Activated naive CD4-positive, alpha-beta T cell (primary cell): ENCODE measurements at places on chromosomes 4 and X.

DNA sequence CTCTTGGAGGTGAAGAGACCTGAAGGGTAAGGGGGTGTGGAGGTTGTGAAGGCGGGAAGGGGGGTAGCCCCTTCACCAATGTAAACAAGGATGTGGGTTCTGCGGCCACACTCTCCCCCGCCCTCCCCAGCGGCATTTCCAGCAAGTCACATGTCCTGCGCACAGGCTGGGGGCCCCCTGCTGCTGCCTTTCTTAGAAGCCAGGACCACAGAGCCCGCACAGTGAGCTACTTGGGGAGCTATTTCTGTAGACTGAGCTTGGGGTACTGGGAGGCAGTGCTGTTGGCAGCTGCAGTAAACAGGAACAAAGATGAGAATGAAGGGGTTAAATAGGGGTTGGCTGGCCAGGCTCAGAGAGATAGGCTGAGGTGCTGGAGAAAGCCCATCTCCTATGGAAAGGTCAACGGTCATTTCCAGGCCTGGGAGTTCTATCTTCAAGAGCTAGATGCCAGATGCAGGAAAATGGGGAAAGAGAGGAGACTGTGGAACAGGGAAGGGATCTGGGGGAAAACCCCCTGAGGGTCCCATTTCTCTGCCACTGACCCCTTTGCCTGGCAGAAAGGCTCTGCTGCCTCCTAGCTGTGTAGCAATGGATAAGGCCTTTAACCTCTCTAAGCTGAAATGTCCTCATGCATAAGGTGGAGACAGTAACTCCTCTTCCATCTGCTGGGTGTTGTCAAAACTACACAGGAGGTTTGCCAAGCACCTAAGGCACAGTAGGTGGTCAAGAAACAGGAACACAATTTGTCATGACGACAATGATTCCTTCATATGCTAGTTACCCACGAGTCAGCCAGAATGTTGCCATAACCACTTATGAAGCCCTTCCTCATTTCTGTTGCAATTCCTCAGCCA is 18.5 kb upstream of the PIM2 start:
- DNase-seq: peak; percentile 41

DNA sequence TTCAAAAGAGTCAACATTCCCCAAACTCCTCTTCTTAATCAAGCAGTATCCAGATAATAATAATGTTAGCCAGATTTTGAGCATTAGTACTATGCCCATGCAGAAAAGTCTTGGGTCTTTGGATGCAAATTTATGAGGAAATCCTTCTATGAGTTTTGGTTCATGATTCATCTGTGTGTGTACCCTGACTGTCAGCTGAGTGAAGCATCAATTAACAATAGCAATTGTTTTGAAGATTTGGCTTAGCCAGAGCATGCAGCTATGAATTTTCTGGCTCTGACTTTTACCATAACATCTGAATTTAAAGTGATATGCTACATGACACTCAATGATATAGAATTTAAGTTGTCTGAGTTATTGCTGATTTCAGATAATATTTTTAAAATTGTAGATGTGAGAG is 145.8 kb downstream of the KLHL4 start:
- no peak for DNase-seq

DNA sequence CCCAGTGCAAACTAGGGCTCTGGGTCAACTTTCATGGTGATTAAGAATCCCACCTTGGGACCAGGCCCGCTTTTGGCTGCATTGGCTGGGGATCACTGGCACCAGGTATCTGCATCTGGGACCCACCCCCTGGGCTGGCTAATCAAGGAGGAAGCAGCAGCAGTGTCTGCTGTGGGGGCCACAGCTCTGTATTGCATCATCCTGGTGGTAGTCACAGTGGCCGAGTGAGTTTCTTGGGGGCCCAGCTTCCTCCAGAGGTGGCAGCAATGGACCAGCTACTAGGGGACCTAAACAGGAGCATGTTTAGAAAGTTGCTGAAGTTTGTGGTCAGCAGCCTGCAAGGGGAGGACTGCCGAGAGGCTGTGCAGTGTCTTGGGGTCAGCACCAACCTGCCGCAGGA is 15.7 kb downstream of the LNX1 start:
- DNase-seq: no peak

DNA sequence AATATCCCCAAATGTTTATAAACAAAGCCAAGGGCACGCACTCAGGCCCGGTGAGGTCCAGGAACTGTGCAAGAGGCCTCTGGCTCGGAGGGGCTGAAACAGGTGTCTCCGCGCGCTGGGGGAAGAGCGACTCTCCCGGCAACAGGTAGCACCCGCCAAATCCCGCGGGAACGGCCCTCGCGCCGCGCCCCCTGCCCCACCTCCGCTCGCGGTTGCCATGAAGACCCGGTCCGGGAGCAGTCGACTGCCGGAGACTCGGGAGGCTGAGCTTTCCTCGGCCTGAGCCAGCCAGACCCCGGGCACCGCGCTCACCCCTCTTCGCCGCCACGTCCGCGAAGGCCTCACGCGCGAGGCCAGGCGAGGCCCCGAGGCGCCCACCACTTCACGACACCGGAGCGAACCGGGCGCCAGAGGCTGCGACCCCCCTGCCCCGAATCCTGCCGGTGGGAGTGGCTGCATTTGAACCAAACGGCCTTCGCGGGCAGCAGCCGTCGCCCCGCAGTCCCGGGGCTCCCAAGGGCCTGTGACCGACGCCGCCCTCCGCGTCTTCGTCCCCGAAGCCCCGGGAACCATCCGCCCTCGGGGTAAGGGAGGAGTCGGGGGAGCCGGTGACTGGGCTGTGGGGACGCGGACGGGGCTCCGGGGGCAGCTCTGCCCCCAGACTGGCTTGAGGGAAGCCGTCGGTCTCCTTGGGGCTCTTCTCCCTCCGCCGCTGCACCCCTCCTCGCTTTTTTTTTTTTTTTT is at the start of gene NSUN7:
TSS of gene NSUN7 (plus strand) at position 239 of the 744 bp plus-strand sequence. CDS start 739 bp downstream, outside the sequence.
- DNase-seq: no peak

GRCh38 chr4:87103691-87104187 is 116.7 kb downstream of the KLHL8 start:
- DNase-seq: no peak

GRCh38 chr4:128275346-128275745 is 12.3 kb downstream of the PGRMC2 start:
- no peak for DNase-seq

GRCh38 chr4:124902001-124902515 is 189.5 kb upstream of the ANKRD50 start:
- DNase-seq: no peak

GRCh38 chrX:30147996-30148643 is 67.2 kb upstream of the MAGEB2 start:
- DNase-seq: no peak

DNA sequence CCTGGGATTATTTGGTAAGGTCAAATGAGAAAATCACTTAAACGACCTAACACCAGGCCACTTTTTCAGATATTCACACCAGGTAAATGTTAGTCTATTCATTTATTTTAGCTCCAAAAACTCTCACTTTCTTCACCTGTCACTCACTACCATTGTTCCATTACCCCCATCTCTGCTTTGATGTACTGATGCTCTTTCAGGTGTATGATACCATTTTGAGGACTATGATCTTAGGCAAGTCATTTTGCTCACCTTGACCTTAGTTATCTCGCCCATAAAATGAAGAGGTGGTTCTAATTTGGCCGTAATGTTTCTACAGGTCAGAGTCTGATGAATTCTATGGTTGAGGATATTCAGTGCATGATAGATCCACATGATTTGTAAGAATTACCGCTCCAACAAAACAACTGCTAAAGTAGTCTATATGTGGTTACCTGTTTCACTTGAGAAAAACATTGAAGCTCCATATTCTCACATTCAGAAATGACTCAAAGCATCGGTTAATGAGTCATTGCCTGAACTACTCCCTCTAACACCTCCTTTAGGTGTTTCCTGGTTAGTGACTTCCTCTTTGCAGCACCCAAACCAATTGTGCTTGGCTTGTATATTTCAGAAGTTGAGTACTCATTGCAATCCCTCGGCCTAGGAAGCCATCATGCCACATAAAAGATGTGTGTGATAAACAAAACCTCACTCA is 4.5 kb downstream of the DTHD1 start:
- DNase-seq: no peak

DNA sequence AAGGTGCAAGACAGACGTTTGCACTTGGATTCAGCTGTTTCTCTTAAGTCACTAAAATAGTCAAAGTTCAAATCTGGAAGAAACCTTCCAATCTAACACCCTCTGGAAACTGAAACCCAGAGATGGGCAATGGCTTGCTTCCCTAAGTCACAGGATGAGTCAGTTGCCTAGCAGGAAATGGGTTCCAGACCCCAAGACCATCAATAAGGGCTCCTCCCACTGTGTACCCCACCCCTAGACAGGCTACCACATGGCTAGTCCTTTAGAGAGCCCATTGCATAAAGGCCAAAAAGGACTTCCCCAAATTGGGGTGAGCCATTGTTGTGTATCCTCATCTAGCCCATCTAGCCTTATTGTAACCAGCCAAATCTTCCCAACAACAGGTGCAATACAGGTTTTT is 216.2 kb downstream of the HS6ST2 start:
- DNase-seq: no peak

- DNase-seq: no peak
Observed at GRCh38 chrX:39874202-39874816, 223.4 kb downstream of the BCOR start.

GRCh38 chrX:72045552-72046277 is 86.0 kb downstream of the RTL5 start:
- DNase-seq: no peak

DNA sequence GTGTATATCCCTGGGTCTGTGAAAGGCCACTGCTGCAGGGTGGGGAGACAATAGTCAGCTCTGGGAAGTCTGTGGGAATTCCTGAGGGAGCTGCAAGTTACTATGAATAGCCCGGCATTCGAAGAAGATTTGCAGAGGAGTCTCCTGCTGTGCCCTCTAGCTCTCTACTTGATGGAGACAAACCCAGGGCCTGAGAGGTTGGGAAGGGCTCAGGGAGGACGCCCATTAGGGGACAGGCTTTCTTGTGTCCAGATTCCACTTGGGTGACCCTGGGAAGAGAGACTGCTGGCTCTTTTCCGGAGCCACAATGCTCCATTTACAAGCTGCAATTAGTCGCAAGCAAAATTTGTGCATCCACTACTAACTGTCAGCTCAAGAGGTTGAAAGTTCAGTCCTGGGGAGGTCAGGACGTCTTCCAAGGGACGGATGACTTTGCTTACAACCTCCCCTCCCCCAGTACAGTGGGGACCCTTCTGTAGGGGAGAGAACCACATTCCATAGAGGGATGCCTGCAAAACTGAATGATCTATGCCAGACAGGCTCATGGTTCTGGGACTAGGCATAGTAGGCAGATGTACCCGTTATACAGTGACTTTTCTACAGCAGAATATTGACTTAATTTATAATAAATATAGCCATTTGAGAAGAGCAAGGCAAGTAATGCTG is 48.2 kb upstream of the PHOX2B start:
- no peak for DNase-seq

GRCh38 chr4:108370291-108371141 is 201.8 kb upstream of the LEF1 start:
- peak; percentile 5 for DNase-seq

DNA sequence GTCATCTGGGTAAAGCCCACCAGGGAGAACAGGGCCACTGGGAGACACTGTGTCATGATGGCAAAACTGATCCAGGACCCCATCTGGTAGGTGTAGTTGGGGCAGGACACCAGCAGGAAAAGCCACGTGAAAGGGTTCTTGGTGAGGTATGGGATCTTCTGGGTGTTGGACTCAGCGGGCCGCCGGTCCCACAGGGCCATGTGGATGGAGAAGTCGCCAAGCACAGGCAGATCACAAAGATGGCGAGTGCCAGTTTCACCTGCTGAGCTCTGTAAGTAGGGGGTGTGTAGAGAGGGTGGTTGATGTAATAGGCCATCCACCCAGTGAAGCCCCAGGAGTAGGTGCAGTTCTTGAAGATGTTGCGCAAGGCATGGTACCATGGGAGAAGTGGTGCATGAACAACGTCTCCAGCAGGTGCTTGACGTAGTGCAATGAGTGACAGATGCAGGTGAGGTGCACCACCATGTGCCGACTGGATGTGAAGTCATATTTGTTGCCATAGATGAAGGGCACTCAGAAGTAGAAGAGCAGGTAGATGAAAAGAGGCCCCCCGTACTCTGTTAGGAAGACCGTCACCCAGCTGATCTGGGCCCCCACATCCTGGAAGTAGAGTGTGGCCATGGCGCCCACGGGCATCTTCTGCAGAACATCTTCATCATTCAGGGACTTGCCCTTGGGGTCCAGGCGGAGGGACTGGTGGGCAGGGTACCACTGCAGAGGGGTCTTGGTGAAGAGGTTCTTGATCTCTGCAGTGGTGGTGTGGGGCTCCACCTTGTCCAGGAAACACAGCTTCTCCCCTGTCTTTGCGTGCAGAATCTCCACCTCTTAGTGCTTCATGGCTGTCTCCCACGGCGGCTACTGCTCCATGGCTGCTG is 249.3 kb downstream of the ANKRD50 start:
- DNase-seq: no peak

DNA sequence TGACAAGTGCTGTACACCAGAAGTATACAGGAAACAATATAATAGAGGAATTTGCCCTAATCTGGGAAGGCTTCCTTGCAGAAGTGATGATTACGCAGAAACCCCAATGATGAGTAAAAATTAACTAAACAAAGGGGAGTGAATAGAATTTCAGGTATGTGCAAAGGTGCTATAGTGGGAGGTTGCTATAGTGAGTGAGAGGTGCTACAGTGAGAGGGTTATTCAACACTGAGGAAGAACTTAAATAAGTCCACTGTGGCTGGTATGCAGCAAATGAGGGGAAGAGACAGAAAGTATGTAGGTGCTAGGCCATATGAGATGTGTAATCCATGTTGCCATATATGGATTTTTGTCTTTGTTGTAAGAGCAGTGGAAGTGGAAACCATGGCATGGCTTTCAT is 69.5 kb downstream of the TRIM2 start:
- no peak for DNase-seq

DNA sequence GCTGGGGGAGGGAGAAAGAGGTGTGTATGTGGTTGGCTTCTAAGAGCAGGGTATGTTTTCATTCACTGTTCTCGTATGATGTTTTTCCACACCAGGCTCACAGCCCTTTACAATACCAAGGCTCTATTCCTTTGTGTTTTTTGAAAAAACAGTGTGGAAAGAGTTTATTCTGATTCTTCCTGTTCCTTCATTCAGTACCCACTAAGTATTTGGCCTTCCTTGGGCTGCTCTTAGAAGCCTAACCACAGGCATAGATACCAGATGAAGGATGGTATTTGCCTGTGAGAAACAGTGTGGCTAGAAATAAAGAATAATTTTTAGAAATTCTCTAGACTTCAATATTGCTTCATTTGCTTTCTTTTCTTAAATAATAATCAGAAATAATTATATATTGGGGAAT is 518.0 kb upstream of the DIPK2B start:
- no peak for DNase-seq
